ENCODE measurements at places on chromosomes 11 and 22.

DNA sequence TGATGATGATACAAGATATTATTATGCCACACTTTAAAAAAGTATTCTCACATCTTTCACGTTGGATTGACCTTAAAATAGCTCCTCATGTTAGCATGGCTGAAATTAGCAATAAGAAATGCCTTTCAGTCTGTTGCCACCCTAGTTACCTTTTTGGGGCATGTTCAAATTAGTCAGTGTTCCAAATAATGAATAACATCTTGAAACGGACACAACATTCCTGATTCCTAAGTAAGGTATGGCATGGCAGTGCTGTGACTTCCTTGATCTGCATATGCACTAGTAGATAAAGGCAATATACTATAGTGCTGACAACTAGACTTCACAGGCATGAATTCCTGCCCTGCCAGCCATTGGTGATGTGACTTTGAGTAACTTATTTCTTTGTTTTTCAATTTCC is 914.5 kb downstream of the METTL15 start:
- DNase-seq, result no peak

GRCh38 chr11:62556875-62557631 is 10.4 kb upstream of the AHNAK start:
- DNase-seq, result peak; percentile 49

- DNase-seq, result peak; percentile 24
Observed at GRCh38 chr22:40855071-40855978, 1.1 kb downstream of the ST13 start.

DNA sequence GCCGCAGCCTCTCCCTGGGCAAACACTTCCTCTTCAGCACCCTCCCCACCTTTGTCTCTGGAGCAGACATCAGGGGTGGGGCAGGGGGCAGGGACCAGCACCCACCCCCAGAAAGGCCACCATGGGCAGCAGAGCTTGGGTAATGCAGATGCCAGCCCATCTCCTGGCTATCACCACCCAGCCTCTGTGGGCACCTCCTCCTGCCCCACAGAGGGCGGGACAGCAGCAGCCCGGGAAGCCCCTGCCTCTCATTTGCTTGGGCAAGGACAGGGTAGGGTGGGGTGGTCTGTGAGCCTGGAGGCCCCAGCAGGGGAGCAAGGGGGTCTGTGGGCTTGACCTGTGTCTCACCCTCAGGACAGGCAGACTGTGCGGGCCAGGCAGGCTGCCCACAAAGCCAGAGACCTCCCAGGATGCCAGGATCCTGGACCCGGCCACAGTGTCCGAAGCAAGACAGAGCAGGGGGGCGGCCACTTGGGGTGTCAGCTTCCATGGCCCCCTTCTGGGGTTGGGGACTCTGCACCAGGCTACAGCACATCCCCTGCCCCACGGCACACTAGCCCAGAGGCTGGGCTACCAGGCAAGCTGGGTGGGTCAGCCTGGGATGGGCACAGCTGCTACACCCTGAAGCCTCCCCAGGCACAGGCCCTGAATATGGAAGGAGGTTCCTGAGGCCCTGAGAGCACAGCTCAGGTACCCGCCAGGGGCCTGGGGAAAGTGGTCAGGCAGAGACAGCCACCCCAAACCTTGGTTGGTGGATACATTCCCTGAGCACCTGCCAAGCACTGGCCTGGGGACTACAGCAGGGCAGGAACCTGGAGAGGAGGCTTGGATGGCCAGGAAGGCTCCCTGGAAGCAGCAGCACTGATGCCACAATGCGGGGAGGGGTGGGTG is 4.5 kb downstream of the RNH1 start:
- no peak for DNase-seq

- no peak for DNase-seq
Observed at GRCh38 chr22:42439821-42440674, 7.8 kb upstream of the NFAM1 start.

- DNase-seq, result peak; percentile 50
Observed at GRCh38 chr22:41746567-41747400, 47.5 kb downstream of the MEI1 start.

GRCh38 chr11:2451916-2452315 is 7.1 kb downstream of the KCNQ1 start:
- no peak for DNase-seq

DNA sequence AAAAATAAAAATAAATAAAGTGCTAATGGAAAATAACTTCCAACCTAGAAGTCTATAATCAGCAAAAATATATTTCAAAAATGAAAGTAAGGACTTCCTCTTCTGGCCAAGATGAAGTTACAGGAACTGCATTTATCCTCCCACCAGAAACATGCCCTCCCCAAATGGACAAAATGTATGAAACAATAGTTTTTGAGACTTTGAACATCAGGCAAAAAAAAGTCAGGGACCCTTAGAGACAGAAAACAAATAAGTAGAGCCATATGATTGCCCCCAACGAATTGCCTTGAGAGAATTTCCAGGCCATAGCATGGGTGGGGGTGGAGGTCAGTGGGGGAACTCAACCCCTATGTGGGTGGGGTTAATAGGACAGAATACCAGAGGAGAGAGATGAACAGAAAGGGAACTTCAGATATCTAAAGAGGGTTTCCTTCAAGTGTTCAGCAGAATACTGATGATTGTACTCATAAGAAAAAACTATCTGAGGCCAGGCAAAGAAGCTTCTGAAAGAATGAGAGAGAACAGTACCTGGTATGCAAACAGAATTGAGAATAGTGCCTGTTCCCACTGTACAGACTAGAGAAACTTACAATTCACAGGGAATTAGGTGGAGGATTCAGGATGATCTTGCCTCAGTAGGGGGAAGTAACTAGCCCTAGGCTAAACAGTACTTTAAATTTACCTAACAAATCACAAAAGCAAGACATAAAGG is 26.6 kb upstream of the IL10RA start:
- DNase-seq, result no peak

DNA sequence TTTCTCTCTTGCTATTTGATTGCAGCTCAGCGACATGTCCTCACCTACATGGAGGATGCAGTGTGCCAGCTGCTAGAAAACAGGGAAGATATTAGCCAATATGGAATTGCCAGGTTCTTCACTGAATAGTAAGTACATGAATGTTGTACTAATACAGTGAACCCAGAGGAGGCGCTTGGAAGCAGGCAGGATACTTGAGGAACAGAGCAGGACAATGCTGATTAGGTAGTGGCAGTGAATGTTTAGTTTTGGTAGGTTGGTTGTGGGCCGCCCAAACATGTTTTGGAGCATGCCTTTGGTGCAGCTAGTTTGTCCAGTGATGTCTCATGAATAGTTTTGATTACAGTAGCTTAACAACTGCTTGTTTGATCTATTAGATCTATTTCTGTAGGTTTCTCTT is 50.6 kb downstream of the CSTPP1 start:
- DNase-seq, result no peak

GRCh38 chr11:118790357-118791110 is 430 bp downstream of the DDX6 start:
- peak; percentile 55 for DNase-seq

- DNase-seq, result no peak
Observed at GRCh38 chr22:44438481-44439131, 59.4 kb downstream of the RTL6 start.

GRCh38 chr11:61654397-61654829 is 25.8 kb upstream of the DAGLA start:
- DNase-seq, result no peak

DNA sequence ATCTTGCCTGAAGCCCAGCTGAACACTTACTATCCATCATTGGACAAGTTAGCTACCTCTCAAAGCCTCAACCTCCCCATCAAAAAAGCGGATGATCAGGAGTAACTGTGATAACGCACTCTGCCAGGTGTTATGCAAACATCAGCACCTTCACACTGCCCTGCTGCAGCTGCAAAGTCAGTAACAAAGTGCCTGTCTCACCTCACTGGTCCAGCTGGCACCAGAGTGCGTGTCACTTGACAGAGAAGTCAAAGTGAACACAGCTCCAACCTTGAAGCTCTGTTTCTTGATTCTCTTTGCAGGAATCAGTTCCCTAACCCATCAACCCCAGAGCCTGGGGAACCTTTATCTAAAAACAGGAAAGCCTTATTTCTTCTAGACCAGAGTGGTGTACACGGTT is 413.6 kb downstream of the CTTN start:
- DNase-seq, result no peak

DNA sequence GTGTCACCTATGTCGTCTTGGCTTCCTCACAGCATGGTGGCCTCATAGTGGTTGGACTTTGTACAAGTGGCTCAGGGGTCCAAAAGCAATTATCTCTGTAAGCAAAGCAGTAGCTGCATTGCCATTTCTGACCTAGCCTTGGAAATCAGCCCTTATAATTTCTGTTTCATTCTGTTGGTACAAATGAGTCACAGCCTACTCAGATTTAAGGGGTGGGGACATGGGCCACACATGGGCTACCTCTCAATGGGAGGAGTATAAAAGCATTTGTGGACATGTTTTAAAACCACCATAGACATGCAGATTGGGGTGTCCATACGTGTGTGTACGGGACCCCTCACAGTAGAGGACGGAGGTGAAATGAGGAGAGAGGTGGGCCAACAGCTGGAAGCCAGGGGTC is 41.6 kb downstream of the CHRDL2 start:
- DNase-seq, result no peak

GRCh38 chr11:120660024-120660565 is 148.5 kb downstream of the GRIK4 start:
- DNase-seq, result peak; percentile 6

GRCh38 chr11:47378836-47379170 is 456 bp upstream of the SPI1 start:
- DNase-seq, result no peak

- DNase-seq, result no peak
Observed at GRCh38 chr11:14583252-14584034, 60.2 kb upstream of the PDE3B start.

DNA sequence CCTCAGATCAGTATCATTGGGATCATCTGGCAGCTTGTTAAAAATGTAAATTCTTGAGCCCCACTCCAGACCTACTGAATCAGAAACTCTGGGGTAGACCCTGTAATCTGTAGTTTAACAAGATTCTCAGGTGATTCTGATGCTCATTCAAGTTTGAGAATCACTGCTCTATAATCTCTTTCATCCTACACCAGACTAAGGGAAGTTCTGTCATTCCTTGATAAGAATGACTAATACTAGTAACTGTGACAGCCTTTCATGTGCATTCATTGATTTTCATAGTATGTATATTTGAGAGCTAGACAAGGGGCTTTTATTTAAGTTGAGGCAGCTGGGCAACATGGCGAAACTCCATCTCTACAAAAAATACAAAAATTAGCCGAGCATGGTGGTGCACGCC is 30.0 kb downstream of the NAT10 start:
- DNase-seq, result no peak

DNA sequence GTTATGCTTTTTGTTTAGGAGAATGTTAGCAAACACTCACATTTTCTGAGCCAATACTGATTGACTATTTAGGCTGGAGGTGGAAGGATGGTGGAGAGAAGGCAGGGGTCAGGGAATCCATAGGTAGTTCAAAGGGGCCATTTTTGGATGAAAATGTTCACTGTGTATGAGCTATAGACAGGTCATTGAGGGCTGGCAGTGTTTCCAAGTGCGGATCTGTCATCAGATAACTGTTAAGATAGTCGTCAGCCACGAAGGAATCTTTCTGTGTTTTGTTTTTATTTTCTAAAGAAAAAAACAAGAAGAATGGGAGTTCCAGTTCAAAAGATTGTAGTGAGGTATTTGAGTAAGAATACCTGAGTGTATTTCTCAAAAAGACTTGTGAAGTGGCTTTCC is 3.1 kb downstream of the KCNJ5 start:
- DNase-seq, result no peak

GRCh38 chr11:35887737-35888136 is 56.1 kb upstream of the LDLRAD3 start:
- DNase-seq, result no peak

- no peak for DNase-seq
Observed at GRCh38 chr11:11949482-11949881, 58.9 kb downstream of the DKK3 start.

DNA sequence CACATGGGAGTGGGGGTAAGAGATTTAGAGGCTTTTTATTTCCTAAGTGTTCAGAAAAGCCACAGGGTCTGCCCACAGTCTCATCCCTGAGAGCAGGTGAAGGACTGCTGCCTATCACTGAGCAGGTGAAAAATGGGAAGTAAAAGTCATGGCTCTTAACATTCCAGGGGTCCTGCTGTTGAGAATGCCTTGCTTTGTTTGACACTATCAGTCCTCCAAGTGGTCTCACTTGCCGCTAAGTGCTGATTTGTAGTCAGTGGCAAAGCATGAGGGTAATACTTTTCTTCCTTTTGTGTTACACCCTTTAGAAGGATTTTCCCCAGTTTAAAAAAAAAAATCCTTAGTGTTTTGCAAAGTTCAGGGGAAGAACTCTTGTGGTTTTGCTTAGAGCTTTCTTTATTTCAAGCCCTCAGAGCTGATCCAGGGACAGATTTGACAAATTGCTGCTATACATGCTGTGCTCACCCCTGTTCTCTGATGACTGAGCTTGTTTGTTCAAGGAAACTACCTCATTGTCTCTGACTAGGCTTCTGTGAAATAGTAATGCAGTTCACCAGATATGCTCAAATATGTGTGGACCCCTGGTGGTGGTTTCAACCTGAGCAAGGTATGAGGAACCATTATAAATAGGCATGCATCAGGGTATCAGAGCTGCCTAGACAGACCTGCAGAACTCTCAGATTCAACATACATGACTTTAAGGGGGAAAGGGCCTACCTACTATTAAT is 141.0 kb downstream of the ARHGAP42 start:
- DNase-seq, result no peak
